Stimulated activated CD8-positive, alpha-beta memory T cell treated with anti-CD3 and anti-CD28 coated beads, Interleukin-2, amount 100 ng/mL, for 1 hour (primary cell): ENCODE measurements at places on chromosomes 3 and 15.

DNA sequence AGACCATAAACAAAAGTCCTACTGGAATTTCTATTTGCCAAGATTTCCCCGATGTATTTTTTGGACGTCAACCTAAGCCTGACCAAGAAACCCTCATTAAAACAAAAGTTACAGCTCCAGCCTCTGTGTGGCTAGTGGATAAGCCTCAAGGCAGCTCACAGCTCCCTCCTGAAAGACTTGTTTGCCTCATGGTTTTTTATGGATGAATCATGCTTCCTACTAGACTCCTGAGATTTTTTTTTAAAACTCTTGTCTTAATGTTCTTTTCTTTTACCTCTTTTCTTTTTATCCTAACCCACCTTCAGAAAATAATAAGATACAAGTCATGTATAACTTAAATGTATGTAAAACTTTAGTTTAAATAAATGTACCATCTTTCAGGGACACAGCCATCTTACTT, 52.4 kb downstream of the SUCNR1 start:
- DNase-seq, result no peak

DNA sequence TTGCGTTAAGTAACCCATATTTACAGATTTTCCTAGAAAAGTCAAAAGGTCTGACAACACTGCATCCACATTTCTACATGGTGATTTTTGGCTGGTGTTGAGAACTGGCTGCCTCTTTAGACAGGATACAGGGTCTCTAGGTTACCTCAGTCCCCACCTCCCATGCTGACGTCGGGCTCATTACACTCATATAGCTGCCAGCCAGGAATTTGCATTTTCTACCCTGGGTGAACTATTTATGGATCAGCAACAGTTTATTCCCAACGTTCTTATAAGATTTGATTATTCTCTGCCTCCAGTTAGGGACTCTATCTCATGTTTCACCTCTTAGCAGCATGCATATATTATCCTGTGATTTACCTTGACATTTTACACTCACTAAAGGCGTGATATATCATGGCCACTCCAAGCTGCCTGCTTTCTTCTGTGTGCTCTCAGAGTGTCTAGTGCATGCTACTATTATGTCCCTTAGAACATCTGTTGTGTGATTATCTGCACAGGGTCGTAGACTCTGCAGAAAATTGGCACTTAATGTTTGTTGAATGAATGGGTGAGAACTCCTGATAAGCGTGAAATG, 49.0 kb downstream of the CLDN11 start:
- DNase-seq, result no peak

- no peak for DNase-seq
Measured at GRCh38 chr3:186138272-186138981, 29.5 kb upstream of the ETV5 start.

DNA sequence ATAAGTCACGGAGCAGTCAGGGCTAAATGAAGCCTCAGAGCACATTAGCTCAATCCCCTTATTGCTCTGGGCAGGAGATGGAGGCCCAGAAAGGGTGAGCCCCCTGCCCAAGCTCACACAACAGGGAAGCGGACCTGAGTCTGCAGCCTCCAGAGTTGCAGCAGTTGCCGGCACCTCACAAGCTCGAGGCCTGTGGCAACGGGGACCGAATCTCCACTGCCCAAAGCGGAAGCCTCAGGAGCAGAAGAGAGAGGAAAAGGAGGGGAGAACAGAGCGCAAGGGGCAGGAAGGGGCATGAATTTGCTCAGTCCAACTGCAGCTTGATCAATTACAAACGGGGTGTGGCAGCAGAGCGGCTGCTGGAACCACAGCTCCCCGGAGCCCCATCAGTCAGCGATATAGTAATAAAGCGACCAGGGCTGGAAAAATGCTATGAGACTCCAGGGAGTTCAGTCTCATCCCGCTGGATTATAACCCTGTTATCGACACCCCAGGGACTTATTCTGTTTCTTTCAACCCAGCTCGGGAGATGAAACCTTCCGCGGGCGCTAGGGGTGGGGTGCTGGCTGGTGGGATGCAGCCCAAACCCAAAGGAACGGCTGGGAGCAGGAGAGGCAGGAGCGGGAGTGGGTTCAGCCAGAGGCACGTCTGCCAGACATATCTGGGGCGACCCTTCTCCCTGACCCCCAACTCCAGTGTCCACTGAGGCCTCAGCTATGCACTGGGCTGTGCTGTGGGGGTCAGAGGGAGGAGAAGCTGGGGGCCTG, 219.7 kb upstream of the LINGO1 start:
- DNase-seq, result no peak

DNA sequence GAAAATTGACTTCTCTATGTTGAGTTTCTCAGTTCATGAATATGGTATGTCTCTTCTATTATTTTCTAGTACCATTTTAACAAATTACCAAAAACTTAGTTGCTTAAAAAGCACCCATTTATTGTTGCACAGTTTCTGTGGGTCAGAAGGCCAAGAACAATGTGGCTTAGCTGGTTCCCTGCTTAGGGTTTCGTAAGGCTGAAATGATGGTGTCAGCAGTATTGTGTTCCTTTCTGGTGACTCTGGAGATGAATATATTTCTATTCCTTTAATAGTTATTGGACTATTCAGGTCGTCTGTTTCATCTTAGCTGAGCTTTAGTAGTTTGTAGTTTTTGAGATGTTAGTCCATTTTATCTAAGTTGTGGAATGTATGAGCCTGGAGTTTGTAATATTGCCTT, 44.9 kb downstream of the IL1RAP start:
- DNase-seq, result no peak

DNA sequence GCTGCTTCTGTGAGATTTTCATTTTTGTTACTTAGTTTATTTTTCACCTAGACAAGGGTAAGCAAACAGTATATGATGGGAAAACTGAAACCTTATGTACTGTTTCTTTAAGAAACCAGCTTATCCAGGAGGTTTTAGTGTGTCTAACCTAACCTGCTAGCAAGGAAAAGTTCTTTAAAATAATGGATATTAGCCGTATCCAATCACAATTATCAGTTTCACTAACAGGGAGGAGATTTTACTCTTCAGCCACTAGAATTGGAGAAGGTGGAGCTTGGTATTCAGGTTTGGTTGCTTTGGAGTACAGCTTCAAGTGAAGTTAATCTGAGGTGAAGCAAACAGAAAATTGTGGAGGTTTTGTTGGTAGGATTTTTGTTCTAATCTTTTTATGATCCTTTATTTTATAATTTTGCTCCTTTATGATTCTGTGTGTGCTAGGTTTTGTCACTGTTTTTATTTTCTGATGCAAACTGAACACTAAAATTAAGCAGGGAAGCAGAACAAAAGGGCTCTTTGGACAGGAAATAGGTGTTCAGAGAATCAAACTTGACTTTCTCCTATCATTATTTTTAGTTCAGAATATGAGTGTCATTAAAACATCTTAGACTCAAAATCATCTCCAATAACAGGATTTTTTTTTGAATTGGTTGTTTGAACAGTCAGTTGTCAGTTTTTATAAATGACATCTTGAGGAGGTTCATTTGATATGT, 13.0 kb downstream of the ZFAND6 start:
- no peak for DNase-seq

- no peak for DNase-seq
Measured at GRCh38 chr15:58064082-58064979, 1.2 kb downstream of the ALDH1A2 start.

DNA sequence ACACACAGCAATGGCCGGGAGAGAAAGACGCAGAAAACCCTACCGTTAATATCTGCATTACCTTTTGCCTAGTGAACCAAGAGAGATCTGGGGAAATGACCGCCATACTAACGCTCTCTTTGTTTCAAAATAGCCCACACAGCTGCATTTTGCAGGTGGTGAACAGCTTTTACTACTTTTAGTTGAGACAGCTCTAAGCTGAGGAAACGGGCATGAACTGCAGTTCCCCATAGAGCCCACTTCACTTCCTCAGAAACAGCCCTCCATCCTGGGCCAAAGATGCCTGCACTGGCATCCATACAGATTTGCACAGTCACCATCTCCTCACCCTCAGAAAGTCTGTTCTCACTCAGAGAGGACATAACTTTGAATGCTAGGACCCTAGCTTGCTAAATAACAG, 45.0 kb downstream of the ZNF860 start:
- no peak for DNase-seq

DNA sequence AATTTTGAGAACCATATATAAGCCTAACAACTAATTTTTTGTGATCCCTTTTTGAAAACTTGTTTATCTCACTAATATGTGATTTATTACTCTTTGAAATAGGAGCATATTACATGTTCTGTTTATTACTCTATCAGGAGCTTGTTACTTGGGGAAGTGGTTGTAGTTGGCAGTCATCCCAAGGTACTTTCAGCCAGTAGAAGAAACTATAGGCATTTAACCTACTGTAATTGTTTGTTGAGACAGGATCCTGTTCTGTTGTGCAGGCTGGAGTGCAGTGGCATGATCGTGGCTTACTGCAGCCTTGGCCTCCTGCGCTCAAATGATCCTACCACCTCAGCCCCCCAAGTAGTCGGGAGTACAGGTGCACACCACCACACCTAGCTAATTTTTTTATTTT, 195.6 kb downstream of the TCF12 start:
- DNase-seq, result no peak

DNA sequence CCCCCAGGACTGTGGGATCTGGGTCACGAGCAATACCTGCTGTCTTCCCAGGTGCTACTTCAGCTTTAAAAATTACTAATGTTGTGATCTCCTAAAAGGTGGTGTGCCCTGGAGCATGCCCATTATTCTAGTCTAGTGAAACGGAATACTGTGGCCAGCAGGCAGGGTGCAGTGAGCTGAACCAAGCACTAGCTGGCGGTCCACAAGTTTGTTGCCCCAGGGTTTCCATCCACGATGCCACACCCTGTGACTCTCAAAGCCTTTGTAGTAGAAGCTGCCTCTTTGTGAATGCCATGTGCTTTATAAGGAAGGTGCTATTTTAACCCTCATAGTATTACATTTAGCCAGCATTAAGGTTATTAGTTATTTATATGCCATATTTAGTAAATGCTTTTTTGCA, 49.1 kb downstream of the PXYLP1 start:
- DNase-seq, result no peak

GRCh38 chr15:66696770-66697169, 5.3 kb upstream of the SMAD6 start:
- DNase-seq, result no peak

DNA sequence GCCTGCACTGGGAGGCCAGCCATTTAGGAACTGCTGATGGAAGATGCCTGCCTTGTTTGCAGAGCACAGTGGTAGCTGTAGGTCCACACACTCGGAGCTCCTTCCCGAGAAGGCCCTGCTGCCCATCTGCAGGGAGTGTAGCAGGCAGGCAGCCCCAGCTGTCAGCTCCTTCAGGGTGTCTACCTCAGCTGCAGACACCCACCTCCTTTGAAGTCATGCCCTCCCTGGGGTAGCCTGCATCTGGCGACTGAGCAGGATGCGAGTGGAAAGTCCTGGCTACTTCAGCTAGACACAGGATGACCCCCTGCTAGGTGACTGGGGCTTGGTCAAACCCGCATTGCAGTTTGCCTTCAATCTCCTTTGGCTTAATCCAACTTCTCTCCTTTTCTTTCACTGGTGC, 93.2 kb upstream of the TLE3 start:
- no peak for DNase-seq

GRCh38 chr3:71374582-71374981, 208.9 kb downstream of the FOXP1 start:
- DNase-seq, result no peak
